ENCODE measurements at places on chromosomes 6 and 20.
A peak's percentile ranks its signal among the peaks of the same experiment; 100 is the strongest.

GRCh38 chr6:131958542-131959470 is 7.6 kb upstream of the CCN2 start:
- no peak for DNase-seq

GRCh38 chr6:21730533-21730932 is 137.0 kb downstream of the SOX4 start:
- DNase-seq: no peak

GRCh38 chr6:150150821-150151646 is 8.2 kb downstream of the PPP1R14C start:
- no peak for DNase-seq

GRCh38 chr20:57957411-57958049 is 247.7 kb upstream of the PMEPA1 start:
- peak; percentile 57 for DNase-seq

- peak; percentile 52 for DNase-seq
Observed at GRCh38 chr6:2875359-2876191, 27.5 kb downstream of the SERPINB9 start.
